ENCODE measurements at places on chromosomes 7 and 10.

DNA sequence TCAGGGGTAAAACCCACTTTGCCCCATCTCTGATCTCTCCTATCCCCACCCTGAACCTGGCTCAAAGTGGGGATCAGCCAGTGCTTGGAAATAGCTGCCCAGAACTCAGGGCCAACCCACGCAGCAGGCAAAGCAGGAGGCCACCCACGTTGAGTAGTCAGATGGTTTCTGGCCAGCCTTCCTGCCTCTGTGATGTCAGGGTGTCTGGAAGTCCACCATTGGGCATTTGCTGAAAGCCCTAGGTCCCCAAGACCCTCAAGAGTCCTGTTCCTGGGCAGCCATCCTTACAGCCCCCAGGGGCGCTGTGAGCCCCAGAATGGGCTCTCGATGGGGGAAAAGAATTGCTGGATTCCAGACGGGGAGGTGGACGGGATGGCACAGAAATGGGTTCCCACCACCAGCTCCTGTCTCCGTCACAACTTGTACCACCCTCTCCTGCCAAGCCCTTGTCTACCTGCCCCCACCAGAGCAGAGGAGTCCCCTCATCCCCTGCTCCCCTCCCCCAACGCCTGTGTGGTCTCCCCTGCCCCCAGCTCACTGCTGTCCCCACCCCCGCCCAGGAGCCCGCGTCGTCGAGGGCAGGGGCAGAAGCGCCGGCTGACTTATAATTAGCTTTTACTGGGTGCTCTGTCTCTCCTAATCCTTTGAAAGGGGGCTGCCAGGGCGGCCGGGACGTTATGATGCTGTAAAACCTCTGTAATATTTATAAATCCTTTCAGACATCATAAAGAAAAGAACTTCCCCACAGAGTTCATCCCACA is 3.9 kb downstream of the MYL10 start:
- DNase-seq = no peak

- no peak for DNase-seq
Measured at GRCh38 chr10:28997734-28998133, 291.1 kb upstream of the LYZL1 start.

- DNase-seq = no peak
Measured at GRCh38 chr10:47192273-47192672, 107.7 kb upstream of the GDF10 start.

GRCh38 chr10:124125305-124126116 is 32.1 kb upstream of the CHST15 start:
- no peak for DNase-seq
